ENCODE measurements at places on chromosomes 4 and X.

GRCh38 chr4:177322266-177322665 lies 12.6 kb downstream of the NEIL3 start:
- DNase-seq, result no peak

DNA sequence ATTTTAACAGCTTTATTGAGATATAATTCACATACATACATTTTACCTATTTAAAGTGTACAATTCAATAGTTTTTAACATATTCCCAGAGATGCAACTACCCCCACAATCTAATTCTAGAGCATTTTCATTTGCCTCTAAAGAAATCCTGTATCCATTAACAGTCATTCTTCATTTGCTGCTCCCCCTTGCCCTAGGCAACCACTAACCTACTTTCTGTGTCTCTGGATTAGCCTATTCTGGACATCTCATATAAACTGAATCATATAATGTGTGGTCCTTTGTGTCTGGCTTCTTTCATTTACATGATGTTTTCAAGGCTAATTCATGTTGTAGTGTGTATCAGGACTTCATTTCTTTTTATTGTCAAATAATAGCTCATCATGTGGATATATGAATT lies 105.1 kb upstream of the GRPR start:
- no peak for DNase-seq

DNA sequence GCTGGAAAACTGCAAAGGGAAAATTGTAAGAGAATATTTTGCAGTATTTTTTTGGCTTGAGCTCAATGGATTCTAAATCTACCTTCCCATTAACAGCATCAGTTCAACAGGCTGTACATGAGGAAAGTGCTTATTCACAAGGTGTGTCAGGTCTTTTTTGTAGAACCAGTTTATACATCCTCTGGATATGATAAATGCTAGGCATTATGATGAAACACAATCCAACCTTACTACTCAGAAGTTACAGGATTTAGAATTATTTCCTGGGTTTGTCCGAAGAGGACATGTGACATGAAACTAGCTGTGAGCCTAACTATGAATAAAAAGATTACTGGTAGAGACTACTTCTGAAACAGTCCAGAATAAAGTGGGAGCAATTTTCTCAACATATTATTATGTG lies 49.5 kb downstream of the ATXN3L start:
- no peak for DNase-seq

DNA sequence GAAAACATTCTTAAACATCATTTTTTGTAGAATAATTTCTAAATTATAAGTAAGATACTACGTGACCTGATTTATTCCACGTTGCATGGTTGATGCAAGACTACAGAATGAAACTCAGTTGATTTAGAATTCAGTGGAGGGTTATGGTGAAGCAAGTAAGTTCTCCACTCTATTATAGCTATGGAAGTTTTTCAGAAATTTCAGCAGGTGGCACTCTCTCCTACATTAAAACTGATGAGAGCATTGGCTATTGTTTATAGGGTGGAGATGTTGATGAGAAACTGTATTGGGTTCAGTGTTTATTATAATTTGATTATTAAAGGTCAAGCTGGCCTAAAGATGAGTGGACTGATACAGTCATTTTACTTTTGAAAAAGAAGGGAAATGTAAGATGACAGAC lies 88.0 kb downstream of the FNIP2 start:
- peak; percentile 57 for DNase-seq

GRCh38 chr4:99847362-99847976 lies 30.8 kb downstream of the DAPP1 start:
- DNase-seq, result no peak

GRCh38 chrX:3815896-3816664 lies 102.6 kb upstream of the PRKX start:
- DNase-seq, result no peak

- no peak for DNase-seq
Observed at GRCh38 chr4:67288964-67289363, 256.3 kb downstream of the CENPC start.

DNA sequence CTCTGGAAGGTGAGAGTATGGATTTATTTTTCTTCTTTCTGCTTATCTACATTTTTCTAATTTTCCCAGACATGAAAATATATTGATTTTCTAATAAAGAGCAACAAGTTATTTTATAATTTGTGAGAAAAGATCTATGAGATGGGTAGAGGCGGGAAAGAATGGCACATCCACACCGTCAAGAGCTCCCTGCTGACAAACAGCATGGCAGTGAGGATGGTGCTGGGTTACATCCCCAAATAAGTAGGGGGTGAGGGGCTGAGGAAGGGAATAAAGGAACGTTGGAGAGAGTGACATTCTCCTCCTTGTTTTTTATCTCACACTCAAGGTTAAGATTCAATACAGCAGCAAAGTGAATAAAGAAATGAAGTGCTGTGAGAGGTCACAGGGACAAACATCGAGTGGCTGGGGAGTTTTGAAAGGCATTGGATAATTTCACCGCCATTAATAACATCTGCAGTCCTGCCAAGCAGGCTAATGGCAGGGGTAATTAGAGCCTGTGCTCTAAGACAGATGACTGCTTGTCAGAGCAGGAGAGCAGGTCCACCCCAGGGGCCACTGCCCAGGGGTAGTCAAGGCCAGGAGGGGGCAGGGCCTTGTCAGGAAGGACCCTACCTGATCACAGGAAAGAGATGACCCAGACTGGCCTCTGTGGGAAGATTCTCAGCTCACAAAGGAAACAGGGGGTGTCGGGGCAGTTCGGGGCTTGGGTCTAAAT lies 323.8 kb downstream of the FBXW7 start:
- DNase-seq, result no peak

DNA sequence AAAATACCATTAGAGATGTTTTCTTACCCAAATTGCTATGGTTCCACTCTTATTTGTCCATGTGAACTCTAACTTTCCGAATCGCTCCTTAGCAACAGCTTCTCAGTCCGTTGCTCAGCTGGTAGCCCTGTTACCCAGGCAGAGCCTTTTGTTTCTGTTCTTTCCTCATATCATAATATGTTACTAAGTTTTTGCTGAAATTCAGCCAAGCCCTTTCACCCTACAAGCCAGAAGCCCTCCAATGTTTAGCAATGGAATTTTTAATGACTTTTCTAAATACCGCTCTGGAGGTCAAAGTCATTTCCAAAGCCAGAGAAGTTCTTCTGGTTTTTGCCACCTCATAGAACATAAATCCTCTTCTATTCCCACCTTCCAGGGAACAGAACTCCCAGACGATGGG lies 1029.5 kb downstream of the C4orf33 start:
- no peak for DNase-seq

DNA sequence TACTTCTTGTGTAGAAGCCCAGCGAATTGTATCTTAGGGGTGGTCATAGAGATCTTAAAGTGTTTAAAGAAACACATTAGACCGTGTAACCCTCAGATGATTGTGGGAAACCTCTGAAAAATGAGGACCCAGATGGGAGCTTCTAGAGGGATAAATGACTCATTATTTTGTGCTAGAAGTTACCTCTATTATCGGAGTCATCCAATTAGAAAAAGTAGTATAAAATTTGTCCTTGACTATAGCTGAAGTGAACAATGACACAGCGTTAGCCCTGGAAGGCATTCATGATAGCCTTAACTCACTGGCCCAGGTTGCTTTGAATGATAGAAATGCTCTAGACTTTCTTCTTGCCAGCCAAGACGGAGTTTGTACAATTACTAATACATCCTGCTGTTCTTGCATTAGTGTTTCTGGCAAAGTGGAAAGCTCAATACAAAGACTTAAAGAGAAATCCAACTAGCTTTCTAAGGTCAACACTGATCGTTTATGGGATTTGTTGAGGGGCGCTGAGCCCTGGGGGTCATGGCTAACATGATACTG lies 178.9 kb upstream of the VEGFC start:
- DNase-seq, result no peak

DNA sequence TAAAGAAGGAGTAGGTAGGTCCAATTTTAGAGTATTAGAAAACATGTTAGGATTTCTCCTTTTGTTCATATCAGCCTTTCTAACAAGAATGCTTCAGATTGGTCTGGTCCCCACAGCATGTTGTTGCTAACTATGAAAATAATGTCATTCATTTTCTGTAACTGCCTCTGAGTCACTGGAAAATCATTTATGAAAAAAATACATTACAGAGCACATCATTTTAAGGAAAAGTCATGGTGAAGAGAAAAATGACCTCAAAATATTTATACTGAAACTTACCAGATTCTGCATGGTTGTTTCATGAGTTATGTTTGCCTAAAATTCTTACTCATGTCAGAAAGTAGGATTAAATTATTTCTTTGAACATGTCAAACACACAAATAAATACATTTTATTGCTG lies 35.2 kb downstream of the DTHD1 start:
- DNase-seq, result no peak

DNA sequence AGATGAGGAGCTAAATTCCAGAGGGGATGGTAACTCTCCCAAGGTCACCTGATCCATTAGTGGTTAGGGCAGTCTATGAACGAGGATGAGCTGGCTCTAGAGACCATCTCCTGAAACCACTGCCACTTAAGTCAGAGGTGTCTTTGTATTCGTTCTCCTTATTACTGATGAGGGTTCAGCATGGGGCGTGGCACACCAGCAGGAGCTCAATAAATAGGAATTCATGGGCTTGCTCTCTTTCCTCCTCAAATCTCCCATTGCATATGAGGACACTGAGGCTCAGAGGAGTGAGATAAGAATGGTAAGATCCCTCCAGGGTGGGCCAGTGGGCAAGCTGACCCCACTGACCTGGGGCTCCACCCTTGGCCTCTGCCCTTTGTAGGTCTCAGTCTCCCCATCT lies 1.7 kb upstream of the GATA1 start:
- DNase-seq, result no peak

GRCh38 chr4:62209757-62210485 lies 1009.8 kb downstream of the ADGRL3 start:
- no peak for DNase-seq

- no peak for DNase-seq
Observed at GRCh38 chr4:130698251-130698650, 1602.3 kb downstream of the C4orf33 start.

DNA sequence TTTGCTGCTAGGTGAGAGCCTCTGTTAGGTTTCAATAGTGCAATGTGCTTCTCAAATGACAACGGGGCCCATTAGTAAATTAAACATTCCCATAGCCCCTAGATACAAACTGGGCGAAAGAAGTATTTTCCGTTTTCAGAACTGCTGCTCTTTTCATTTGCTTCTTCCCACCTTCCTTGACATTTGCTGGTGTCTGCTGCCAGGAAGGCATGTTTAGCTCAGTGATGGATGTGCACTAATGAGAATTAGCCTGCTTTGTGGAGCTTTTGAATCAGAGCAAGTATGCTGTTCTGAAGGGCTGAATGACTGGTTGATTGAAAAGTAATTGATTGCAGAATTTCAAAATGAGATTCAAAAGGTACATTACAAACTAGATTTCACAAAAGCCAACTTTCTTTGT lies 57.0 kb downstream of the SHROOM3 start:
- DNase-seq, result no peak

GRCh38 chr4:181204109-181204508 lies 1039.1 kb upstream of the TENM3 start:
- DNase-seq, result no peak

DNA sequence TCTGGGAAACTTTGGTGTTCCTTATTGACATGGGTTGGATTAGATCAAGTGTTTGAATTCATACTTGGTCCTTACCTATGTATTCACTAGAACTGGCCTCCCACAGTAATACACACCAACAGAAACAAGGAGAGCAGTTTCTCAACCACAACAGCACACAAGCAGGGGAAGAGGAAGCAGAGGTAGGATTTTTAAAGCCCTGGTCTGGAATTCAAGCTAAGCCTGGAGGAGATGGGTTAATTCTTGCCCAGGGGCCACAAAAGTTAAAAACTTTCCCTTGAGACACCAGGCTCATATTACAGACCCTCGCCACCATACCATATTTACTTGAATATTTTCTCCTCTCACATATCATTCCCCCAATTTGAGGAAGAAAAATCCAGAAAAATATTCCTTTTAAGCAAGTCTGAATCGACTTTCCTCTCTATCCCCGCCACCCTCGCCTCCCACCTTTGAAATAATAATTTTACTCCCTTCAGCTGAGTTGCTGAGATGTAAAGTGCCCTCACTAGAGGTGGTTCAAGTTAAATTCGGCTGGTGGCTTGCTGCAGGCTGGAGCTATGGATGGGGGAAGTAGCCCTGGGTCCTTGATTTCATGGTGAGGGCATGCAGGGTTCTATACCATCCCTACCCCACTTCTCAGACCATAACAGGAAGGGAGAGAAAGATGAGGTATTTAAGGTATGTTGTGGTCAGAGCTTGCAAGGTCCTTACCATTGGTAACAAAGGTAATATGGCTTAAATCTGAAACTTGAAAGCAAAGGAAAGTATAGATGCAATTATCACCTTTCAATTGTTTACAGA lies 440.2 kb downstream of the INPP4B start:
- no peak for DNase-seq

DNA sequence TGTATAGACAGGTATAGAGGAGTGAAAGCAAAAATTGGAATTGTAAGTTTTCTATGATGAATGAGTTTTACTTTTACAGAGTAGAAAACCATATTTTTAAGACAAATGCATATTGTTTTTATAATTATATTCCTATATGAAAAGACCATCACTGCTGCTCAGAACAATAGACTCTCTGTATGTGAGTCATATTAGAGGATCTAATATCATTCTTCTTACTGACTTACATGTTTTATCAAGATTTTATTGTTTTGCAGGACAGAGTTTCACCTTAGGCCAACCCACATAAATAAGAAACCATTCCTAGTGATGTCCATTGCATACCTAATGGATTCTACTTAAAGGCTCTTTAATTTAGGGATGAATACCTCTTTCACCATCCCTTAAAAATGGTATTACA lies 88.6 kb downstream of the NR3C2 start:
- DNase-seq, result no peak

- DNase-seq, result no peak
Observed at GRCh38 chr4:88757067-88757466, 59.4 kb upstream of the NAP1L5 start.

DNA sequence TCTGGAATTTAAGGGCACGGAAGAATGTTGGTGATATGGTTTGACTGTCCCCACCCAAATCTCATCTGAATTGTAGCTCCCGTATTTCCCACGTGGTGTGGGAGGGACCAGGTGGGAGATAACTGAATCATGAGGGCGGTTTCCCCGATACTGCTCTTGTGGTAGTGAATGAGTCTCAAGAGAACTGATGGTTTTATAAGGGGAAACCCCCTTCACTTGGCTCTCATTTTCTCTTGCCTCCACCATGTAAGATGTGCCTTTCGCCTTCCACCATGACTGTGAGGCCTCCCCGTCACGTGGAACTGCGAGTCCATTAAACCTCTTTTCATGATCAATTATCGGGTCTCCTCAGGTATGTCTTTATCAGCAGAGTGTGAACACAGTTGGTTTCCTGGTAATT lies 25.6 kb upstream of the DHRSX start:
- no peak for DNase-seq

GRCh38 chr4:166482758-166483157 lies 609.7 kb downstream of the TLL1 start:
- DNase-seq, result no peak

- DNase-seq, result no peak
Observed at GRCh38 chr4:148184922-148185321, 257.3 kb downstream of the NR3C2 start.
